Stimulated activated CD4-positive, alpha-beta T cell treated with anti-CD3 and anti-CD28 coated beads, Interleukin-1b, Interleukin-23, amount 100 ng/mL, for 1 hour (primary cell): ENCODE measurements at places on chromosomes 2 and 18.

DNA sequence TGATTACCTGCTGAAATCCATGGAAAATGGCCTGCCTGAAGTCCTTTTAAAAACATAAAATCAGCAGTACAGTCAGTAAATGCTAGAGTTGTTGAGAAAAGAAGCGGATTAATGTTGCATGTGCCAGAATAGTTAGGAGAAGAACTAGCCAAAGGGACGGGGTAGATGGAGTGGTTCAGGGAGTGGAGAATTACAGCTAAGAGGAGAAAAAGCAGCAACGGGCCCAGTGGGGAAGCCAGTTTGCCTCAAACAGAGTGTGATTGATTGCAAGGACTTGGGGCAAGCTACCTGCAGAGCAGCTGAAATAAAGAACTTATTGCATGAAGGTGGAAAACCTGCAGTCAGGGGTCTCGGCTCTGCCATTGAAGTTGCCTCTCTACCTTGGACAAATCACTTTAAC is 79.1 kb downstream of the NRP2 start:
- no peak for DNase-seq

DNA sequence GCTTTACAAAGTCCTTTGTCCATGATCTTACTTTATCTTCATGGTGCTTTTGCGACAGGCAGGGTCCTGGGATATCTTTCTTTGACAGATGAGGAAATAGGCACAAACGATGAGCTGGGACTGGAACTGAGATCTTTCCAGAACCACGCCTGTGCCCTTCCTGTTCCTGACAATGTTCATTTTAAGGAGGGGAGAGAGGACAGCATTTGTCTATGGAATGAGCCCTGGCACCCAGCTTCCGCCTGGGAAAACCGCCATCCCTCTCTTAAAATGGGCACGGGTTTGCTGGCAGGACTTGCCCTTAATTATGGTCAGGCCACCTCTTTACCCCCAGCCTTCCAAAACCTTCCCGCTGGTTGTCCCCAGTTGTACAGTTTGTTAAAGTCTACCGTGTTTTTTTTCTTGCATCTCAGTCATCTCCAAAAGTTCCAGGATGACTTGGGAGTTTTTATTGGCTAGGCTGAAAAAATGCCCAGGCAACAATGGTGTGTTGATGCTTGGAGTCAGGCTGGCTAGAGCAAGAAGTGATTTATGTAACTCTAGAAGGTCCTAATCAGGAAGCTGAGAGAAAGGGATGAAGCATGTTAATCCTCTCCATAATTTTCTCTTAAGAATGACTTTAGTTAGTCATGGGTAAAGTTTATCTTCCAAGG is 264.9 kb upstream of the EPAS1 start:
- DNase-seq, result no peak

DNA sequence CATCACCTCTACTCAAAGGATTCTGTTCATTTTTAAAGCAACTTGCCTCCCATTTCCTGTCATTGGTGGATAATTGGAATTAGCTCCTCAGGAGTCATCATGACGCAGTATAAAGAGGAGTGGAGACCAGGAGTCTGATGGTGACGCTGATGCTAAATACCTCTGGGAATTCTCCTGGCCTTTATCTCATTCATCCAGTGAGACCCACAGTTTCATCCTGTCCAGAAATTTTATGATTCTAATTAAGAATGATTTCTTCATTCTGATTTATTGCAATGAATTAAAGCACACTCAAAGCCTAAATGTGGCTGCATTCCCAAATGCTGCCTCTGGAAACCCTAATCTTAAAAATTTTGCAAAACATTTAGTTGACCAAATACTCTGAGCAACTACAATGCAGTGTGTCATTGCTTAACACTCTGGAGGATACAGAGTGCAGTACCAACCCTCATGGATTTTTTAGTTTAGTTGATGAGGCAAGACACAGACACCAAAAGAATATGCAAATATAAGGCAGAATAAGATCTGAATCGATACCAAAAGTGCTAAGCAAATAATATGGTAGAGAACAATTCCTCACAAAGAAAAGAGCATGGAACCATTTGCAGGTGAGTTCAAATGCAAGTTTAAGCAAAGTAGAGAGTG is 236.2 kb downstream of the ETAA1 start:
- no peak for DNase-seq

- no peak for DNase-seq
These were observed 205.5 kb downstream of the FBXO15 start for GRCh38 chr18:73942081-73942625.

- no peak for DNase-seq
These were observed 599 bp downstream of the ADAM23 start for GRCh38 chr2:206443735-206444527.

DNA sequence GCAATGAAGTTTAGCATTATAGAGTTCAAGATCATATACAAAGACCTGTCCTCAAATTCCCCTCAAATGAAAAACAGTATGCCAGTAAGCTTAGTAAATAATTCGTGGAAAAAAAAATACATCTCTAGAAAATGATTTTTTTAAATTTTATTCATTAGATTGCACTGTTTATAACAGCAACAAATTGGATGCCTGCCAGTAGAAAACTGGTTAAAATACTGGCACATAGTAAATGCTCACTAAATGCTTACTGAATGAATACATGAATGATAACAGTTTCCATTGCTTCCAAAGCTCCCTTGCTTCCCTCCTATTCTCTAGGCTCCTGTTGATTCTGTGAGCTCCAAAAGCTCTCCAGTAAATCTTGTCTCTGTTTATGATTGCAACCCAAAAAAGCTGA is 25.5 kb upstream of the SEH1L start:
- no peak for DNase-seq
